ENCODE measurements at places on chromosomes 4 and X.

DNA sequence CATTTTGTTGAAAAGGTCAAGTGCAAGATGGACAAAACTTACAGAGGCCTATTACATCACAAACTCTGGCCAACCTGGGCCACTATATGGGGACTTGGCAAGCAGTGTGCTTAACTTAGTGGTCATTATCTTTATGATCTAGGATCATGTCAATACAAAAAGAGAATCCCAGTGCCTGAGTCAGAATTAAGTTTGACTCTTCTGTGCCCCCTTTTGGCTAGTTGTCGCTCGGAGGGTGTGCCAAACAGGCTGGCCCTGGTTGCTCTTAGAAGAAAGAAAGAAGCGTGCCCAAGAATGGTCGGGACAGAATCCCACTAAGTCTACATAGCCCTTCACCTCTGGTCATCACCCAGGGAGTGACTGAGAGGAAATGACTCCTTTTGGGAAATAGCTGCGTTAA lies 100.1 kb downstream of the EIF4E start:
- DNase-seq = peak; percentile 15

DNA sequence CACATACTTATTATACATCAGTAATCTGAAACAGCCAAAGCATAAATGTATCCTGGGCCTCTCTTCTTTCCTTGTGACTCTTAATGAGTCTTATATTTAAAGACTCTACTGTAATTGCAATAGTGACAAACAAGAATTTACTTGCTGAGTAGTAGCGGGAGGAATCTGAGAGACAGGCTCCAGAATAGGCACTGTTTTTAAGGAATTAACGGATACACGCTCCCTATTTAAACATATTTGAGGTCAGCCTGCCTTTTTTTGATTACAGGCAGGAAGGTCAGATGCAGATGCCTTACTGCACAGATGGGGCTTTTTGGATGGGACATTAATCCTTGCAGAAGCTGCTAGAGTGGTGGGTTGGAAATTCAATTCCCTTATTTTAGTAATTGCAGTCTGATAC lies 196.3 kb upstream of the ANXA3 start:
- no peak for DNase-seq

- DNase-seq = no peak
Observed at GRCh38 chr4:1210971-1211370, 38.0 kb downstream of the CTBP1 start.

DNA sequence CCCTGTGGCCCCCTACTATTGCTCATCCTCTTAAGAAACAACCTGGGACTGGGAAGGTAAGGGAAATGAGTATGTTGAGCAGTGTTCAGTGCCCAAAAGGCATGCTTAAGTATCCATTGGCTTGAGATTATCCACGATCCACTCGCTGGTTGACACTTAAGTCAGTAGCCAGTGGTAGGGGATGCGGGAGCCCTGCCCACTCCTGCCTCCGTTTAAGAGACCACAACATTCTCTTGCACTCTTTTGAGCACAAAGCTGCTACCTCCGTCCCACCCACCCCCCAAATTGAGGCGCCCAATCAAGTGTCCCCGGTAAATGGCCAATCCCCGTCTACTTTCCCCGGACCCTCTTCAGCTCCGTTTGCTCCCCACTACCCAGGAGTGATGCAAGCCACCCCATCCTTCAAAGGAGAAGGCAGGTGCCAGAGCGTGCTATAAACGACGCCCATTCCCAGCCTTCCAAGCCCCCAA lies 25.0 kb downstream of the UTP14A start:
- no peak for DNase-seq

DNA sequence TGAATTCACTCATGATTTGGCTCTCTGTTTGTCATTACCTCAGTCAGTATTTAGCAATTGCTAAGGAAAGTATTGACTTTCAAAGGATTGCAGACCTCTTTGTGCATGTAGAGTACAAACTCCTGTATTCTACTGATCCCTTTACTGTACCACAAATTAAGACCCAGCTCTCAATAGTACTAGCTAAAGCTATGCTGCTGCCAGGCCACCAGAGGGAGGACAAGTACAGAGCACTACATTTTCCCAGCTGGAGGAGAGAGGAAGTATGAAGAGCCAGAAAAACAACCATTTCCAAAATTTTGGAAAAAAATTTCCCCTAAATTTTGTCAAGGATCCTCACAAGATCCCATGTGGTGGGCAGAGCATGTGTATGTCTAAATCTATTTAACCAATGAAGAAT lies 175.0 kb upstream of the MTMR8 start:
- no peak for DNase-seq

- no peak for DNase-seq
Observed at GRCh38 chrX:39627257-39627656, 470.5 kb downstream of the BCOR start.

- no peak for DNase-seq
Observed at GRCh38 chr4:8644461-8644891, 51.9 kb downstream of the CPZ start.

DNA sequence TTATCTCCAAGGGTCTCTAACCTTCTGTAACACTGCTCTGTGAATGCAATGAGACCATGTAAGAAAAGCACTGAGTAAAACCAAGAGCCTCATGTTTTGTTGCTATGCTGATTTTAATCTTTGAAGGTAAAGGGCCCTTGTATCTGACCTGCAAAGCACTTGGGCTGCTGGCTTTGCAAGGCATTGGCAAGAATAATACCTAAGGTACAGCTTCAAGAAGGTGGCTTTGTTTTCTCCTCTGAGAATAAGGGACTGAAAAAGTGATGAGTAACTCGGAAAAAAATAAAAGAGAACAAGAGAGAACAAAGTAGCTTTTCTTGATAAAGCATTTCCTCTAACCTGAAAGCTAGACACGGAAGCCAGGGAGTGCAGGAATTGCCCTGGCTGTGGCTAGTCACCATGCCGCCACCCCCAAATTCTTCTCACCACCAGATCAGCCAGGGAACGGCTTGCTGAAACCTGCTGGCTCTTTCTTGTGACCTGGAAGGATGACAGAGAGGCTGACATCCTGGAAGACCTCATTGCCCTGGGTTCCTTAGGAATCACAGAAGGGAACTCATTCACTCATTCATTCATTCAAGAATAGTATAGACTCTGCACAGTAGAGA lies 41.8 kb upstream of the HS3ST1 start:
- DNase-seq = no peak

- DNase-seq = no peak
Observed at GRCh38 chr4:139624441-139625092, 41.1 kb upstream of the MGST2 start.

DNA sequence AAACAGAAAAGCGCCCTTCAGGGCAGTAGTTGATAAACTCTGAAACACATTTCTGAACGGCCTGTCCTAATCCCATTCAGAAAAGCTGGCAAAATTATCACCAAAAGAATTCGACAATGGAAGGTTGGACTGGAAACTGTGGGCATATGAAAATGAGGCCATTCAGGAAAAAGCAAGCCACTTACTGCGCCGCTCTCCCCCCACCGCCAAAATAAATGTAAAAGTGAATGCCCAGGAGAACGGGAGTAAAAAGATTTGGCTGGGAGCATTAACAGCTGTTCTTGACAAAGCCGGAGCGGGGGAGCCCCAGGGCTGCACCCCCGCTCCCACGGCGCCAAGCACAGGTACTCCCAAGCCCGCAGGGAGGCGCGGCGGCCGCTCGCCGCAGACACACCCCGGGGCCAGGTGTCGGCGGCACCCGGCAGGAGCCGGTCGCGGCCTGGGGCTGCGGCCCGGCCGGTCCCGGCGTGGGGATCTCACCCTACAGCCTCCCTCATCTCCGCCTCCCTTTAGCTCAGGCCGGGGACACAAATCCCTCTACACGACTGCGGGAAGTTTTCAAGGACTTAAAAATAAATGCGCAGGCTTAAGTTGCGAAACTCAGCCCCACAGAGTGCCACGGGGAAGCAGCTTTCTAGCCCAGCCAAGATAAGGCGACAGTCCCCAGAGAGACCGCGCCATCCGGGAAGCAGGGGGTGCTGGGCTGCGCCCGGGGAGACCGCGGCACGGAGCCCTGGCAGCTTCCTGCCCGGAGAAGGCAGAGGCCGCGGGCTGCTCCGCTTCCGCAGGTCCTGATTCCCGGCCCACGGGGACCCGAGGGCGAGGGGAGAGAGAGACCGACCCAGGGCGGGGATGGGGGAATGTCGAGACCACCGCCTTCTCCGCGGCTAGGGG lies 593 bp downstream of the SH3RF1 start:
- no peak for DNase-seq

DNA sequence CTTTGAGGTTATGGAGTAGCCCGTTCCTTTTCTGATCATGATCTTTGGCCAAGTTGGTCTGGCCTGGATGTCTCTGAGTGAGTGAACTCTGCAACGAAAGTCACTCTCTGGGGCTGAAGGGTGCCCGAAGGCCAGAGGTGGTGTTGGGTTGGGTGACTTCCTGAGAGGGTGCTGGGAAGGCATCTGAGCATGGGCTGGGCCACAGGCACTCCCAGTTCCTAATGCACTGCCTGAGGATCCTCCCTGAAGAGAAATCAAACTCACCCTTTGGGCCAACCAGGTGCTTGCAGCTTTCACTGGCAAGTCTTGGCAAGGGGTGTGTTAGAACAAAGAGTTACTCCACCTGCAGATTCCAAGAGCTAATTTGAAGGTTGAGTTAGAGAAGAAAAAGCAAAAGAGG lies 66.4 kb upstream of the SCML1 start:
- no peak for DNase-seq

DNA sequence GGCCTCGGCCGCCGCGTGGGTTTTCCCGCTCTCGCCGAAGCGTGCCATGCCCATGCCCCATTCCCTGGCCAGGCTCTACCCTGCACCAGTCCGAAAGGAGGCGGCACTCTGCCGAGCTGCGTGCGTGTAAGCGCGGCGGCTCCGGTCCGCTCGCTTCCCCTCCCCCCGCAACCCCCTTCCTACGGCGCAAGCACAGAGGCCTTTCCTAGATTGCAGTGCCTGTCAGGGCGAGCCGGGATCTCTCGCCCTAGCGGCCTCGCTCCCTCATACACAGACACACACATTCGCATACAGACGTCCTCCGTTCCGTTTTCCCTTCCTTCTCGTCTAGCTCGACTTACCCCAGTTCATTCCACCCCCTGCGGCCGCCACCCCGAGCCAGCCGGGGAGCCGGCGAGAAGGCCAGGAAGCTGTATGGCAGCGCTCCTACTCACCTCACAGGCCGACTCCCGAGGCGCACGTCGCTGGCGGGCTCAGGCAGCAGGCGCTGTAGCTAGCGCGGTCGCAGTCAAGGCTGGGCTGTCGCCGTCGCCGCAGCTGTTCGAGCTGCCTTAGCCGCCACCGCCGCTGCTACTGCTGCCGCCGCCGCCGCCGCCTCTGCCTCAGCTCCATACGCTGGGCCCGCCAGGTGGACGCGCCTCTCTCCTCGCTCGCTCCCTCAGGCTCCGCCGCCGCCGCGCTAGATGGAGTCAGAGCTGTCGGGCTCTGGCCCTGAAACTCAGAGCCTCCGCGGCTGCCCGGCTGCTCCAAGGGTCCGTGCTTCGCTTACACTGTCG lies 615 bp downstream of the NEXMIF start:
- DNase-seq = peak; percentile 1

DNA sequence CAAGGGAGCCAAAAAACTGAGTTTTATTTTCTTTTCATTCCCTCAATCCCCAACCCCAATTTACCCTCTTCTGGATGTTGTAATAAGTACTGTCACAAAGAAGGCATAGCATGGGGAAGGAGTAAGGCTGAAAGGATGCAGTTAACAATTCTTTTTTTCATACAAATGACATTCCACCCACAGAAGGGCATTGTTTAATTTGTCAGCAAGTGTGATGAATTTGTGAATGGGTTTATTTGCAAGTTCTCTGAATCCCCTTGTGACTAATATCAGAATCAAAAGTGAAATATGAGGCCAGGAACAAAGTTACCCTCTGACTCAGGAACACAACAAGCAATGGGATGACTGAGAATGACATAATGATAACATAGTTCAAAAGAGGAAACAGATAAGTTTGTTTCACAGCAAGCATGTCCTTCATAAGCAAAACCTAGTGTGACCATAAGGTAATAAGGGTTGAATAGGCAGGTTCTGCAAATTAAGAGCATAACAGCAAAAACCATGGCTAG lies 2.1 kb downstream of the GEMIN8 start:
- DNase-seq = no peak

DNA sequence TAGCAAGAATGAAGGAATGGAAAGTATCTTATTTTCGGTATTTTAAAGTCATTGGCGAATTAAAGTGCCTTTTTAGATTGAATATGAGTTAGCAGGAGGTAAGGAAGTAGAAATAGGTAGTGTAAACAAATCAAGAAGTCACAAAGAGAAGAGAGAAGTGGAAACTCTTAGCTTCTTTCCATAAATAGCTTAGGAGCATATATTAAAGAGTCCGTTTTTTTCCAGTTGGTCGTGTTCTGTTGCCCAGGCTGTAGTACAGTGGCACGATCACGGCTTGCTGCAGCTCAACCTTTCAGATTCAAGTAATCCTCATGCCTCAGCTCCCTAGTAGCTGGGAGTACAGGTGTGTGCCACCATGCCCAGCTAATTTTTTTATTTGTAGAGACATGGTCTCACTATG lies 56.4 kb downstream of the UBE2K start:
- no peak for DNase-seq
